ENCODE measurements at places on chromosomes 16 and 17.

DNA sequence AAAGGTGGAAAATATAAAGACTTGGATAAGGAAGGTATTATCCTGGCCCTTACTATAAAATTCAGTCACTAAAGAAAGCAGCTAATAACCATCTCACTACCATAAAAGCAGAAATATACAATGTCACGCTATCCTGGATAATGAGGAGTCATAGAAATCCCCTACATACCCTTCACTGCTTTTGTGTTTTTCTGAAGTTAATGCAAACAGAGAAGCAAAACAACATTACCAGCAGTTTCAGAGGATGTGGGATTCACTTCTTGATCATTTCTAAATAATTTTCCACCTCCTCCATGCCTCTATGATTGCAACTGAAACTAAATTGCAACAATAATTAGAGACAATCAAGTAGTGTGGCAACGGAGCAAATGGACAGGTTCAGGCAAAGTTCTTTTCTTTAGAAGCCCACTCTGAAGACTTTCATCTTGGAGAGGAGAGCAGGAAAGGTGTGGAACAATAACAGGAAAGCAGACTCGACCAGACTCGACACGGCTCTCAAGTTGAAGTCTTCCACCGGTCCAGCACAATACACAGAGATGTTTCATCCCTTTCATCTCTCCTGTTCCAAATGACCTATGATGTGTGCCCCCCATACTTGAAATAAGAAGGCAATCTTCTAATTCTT is 10.2 kb downstream of the CYTH1 start:
- DNase-seq: no peak

DNA sequence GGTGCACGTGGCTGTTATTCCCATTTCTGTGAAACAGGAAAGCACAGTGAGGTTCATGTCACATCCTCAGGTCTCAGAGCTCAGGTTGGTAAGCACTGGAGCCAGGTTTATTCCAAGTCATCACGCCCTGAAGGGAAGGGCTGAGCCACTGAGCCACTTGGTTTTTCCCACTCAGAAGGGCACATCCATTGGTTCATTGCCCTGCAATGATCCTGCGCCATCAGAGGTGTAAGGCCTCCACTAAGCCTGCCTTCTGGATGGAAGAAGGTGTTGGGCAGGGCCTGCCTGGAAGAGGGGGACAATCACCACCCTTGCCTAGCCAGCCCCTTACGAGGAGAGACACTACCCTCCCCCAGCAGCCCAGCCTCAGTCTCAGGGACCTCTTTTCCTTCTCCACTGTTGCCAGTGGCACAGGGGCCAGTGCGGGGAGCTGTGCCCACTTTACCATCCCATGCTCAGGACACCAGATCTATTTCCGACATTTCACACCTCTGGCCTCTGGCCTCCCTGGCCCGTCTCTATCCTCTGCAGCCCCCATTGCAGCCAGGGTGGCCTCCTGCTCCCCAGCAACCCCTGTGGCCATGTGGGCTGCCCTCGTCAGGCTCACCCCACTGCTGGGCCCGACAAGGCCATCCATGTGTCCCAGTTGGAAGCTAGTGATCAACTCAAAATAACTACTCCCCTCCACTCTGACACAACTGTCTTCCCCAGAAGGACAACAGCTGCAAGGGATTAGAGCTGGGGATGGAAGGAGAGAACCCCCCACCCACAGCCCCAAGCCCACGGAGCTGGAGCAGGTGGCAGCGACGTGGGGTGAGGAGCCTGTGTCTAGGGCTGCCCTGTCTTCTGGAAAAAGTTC is 29.9 kb downstream of the CFAP20 start:
- DNase-seq: no peak

DNA sequence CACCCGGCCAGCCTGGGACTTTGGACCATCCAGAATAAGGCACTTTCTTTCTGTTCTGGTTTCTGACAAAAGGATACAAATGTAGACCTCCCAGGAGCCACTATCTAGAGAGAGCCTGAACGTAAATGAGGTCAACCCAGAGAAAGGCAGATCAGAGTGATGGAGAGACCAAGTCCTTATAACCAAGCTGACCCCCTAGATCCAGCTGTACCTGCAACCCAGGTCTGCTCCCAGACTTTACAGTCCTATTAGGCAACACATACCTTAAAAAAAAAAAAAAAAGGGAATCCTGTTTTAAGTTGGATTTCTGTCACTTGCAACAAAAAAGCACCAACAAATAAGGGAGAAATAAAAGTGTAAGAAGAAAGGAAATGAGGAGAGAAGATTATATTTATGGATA is 23.2 kb downstream of the CPPED1 start:
- DNase-seq: no peak

GRCh38 chr17:12048843-12049473 is 28.3 kb downstream of the MAP2K4 start:
- DNase-seq: no peak

DNA sequence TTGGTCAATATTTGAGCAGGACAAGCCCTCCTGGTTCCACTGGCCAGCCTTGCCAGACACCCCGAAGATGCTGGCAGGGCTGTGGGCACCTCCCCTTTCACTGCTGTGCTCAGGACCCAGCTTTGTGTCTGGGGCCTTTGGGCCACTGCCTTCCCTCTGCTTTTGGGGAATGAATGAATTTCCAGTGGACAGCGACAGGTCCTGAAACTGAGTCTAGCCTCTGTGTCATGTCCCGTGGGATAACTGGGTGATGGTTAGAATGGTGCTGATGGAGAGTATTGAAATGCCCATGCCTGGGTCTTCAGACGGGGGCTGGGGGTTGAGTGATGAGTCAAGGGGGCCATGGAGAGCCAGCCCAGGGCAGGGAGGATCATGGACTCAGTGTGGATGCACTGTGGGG is 135.8 kb downstream of the FOXL1 start:
- no peak for DNase-seq
